ENCODE measurements at places on chromosomes 1 and 21.
A peak's percentile ranks its signal among the peaks of the same experiment; 100 is the strongest.

- no peak for DNase-seq
Observed at GRCh38 chr1:26053718-26054560, 8.0 kb upstream of the SLC30A2 start.

- no peak for DNase-seq
Observed at GRCh38 chr1:164265232-164265631, 293.8 kb upstream of the PBX1 start.

DNA sequence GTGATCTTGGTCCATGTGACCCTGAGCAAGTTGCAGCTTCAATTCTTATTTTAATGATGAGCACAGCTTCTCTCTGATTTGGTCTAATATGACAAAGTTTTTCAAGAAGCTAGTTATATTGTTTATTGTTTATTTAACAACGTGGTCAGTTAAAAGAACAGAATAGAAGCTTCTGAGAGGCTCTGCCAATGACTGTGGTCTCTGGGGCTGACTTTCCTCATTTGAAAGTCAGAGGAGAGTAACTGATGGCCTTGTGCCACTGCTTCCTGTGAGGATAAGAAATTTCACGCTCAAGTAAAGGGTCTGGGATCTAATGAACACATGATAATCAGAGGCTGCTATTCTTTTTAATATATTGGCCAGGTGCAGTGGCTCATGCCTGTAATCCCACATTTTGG is 7.3 kb downstream of the HHIPL2 start:
- DNase-seq = no peak

DNA sequence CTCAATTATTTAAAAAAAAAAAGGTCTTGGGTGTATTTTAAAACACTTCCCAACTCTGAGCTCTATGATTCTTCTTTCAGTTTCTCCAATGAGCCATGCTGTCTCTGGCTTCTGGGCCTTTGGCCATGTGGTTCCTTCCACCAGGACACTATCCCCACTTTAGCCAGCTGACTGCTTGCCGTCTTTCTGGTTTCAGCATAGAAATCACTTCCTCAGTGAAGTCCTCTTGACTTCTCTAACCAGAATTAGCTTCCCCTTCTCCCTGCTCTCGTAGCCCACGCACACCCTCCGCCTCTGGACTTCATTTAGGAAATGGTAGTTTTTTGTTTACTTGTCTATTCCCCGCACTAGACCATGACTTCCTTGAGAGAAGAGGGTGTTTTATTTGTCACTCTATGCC is 1.1 kb upstream of the DIO1 start:
- no peak for DNase-seq

- no peak for DNase-seq
Observed at GRCh38 chr1:8985915-8986813, 40.1 kb downstream of the SLC2A7 start.

DNA sequence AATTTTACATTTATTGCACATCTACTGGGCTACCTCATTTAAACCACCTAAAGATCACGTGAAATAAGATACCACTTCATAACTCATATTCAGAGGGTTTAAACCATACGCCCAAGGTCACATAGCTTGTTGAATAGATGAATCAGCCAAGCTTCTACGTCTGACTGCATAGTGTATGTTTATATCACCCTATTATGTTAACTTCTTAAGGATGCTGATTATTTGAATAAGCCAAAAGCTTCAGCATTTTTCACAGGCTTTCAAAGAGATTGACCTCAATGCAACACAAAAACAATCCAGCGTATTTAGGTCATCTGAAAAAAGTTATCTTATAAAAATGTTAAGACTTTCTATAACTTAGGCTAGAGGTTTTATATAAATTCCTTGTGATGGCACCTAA is 373.8 kb downstream of the TGFB2 start:
- DNase-seq = no peak

DNA sequence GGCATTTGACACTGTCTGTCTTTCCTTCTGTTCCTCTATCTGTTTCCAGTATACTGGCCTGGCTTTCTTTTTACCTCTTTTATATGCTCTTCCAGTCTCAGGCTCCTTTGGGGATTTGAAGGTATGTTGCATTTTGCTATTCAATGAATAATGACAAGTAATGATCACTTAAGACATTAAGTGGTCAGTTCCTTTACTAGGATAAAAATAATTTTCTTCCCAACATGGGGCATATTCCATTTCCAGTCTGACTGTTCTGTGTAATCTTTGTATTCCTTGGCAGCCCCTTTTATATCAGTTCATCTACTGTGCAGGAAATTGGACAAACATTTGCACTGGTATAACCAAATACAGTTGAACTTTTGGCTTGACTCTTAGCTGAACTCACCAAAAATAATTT is 15.6 kb downstream of the METTL18 start:
- no peak for DNase-seq

- no peak for DNase-seq
Observed at GRCh38 chr1:209509039-209509438, 74.5 kb upstream of the CAMK1G start.

GRCh38 chr1:184621260-184621659 is 133.4 kb downstream of the EDEM3 start:
- no peak for DNase-seq

DNA sequence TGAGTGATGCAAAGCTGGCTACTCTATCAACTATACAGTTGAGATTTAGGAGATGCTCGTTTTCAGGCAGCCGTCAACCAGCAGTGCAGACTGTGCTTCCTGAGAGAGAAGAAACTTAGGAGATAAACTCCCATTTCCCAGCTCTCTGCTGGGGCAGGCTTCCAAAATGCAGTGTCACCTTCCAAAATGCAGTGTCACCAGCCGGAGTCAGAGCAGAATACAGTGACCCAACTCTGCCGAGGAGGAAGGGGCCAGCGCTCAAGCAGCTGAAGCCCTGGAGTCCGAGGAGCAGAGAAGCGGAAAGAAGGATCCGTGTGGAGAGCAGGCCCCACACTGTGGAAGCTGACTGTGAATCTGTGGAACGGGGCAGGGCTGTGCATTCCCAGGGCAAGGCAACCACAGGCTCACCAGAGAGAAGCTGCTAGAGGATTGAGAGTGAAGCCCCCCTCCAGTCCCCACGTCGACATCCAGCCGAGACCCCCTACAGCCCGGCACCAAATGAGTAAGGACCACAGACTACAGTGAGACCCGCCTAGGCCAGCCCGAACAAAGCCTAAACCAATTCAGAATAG is 703 bp upstream of the KRTAP12-1 start:
- DNase-seq = no peak

- DNase-seq = no peak
Observed at GRCh38 chr1:64194168-64195080, 9.0 kb upstream of the UBE2U start.

GRCh38 chr1:100722221-100722620 is 2.7 kb downstream of the VCAM1 start:
- no peak for DNase-seq

DNA sequence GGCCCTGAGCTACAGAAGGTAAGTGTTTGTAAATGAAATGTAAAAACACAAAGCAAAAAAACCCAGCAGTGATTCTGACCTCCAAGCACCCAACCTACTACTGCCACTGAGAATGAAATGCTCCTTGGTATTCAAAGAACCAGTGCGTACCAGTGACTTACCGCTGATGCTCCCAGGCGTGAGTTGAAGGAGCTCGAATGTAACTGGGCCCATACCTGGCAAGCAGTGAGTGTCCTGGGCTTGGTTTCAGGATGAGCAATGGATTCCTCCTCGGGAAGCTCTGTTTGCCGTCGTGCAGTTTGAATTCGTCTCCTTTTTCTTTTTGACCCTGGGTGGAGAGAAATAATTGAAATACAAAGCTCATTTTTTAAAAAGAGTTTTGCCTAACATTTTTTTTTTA is 121.9 kb downstream of the ATG4C start:
- no peak for DNase-seq

- no peak for DNase-seq
Observed at GRCh38 chr1:147924813-147925212, 3.4 kb upstream of the GPR89B start.

- no peak for DNase-seq
Observed at GRCh38 chr21:37232274-37233018, 34.7 kb downstream of the VPS26C start.

DNA sequence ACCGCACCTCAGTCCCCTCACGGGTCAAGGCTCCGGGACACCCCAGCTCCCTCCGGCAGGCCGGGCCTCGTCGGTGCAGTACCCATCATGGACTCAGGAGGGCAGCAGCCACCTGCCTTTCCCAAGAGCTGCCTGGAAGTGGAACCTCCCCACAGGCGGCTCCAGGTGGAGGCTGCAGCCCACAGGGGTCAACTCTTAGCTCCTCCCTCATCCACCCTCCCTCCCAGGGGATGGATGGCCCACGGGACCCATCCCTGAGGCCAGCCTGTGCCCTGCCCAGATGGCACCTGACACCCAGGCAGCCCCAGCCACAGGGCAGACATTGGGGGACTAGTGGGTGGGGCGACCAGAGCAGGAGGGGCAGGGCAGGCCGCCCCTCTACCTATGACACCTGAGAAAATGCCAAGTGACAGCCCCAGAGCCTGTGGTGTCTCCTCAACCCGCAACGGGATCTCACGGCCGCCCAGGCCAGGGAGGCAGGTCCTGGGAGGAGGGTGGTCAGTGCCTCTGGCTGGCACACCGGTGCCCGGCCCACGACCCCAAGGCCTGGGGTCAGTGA is 1.2 kb upstream of the ARHGEF16 start:
- DNase-seq = peak; percentile 61

DNA sequence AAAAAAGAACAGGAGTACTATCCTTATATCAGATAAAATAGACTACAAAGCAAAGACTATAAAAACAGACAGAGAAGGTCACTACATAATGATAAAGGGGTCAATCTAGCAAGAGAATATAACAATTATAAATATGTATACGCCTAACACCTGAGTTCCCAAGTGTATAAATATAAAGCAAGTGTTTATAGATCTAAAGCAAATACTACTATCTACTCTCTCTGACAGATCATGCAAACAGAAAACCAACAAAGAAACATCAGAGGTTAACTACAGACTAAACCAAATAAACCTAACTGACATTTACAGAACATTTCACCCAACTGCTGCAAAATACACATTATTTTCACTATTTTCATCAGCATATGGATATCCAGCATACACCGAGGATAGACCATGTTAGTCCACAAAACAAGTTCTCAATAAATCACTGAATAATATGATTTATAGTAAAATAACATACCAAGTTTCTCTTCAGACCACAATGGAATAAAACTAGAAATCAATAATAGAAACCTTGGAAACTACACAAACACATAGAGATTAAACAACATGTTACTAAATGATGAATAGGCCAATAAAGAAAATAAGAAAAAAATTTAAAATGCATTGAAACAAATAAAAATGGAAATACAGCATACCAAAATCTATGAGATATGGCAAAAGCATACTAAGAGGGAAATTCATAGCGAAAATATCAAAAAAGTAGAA is 22.7 kb downstream of the UCHL5 start:
- no peak for DNase-seq

DNA sequence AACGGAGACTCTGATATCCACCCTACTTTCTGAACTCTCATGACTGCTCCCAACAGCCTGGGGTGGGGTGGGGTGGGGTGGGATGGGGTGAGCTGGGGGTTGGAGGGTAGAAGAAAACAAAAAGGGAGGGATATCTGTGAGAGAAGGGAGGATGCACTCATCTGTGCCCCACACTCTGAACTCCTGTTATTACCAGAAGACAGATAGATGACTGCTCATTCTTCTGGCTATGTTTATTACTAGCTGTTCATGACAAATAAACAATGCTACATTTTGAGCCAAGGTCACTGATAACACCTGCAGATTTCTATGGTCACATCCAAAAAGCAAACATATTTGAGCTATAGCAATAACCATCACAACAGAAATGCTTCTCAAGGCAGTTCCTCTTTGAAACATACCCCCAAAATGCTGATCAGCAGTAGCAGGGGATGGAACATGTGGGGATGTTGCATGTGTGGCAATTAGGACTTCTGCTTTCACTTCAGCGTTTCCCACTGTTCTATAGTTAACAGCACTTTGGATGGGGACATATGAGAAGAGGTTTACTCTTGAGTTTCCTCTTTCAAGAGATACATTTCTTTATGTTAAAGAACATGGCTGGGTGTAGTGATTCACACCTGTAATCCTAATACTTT is 43.3 kb downstream of the GPR3 start:
- no peak for DNase-seq

- no peak for DNase-seq
Observed at GRCh38 chr21:29146726-29147125, 16.3 kb downstream of the MAP3K7CL start.

DNA sequence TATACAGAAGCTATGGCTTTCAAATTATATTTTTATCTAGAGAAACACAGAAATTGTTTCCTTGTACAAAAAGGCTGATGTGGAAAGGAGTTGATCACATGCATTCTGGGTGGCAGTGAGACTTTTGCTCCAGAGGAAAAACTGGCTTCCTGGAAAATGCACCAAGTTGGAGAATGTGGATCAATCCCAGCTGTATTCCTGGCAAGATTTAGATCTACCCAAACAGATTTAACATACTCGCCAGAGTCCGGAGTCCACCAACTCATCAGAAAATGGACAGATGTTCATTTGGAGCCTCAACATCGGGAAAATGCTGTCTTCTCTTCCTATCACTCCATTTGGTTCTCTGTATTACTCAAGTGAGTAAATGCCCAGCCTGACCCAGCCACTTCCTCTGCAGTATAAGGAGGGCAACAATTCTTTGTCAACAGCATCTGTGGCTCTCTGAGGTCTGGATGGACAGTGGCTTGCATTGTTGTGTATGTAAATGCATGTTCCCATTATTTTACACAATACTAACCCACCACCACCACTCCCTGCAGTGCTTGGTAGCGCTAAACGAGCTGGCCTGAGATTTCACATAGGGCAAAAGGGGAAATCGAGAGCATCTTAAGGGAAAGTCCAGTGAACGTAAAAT is 226.2 kb upstream of the IRF2BP2 start:
- no peak for DNase-seq

GRCh38 chr1:170032531-170033280 is 41.8 kb downstream of the KIFAP3 start:
- DNase-seq = no peak

GRCh38 chr1:204072931-204073836 is at the start of gene SOX13:
Gene SOX13, plus strand, starts transcription at chr1:204073115. Its CDS starts 39,801 bp downstream, at chr1:204112916.
- DNase-seq = no peak

GRCh38 chr1:89576013-89576412 is 51.4 kb downstream of the LRRC8B start:
- no peak for DNase-seq

- no peak for DNase-seq
Observed at GRCh38 chr1:11908095-11908675, 18.0 kb downstream of the KIAA2013 start.

- no peak for DNase-seq
Observed at GRCh38 chr1:237411621-237412020, 369.6 kb downstream of the RYR2 start.

- DNase-seq = no peak
Observed at GRCh38 chr1:36951761-36952160, 82.6 kb downstream of the GRIK3 start.

- no peak for DNase-seq
Observed at GRCh38 chr1:5779608-5780323, 212.5 kb downstream of the NPHP4 start.

DNA sequence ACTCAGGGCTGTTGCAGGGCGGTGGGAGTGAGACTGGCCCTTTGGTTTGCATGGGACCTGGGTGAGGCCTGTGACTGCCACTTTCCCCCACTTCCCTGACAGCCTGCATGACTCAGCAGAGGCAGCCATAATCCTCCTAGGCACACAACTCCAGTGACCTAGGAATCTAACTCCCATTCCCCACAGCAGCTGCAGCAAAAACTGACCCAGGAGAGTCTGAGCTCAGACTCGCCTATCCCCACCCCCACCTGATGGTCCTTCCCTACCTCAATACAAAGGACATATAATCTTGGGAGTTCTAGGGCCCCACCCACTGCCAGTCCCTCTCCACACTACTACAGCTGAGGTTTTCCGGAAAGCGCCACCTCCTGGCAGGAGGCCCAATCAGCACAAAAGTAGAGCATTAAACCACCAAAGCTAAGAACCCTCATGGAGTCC is 26.7 kb downstream of the NDC1 start:
- DNase-seq = no peak

- DNase-seq = no peak
Observed at GRCh38 chr21:36852864-36853263, 113.6 kb downstream of the HLCS start.

All from stimulated activated CD4-positive, alpha-beta T cell treated with anti-CD3 and anti-CD28 coated beads, Interleukin-4, amount 100 ng/mL, for 4 hours (primary cell).